Activated T-helper 2 cell treated with anti-CD3 and anti-CD28 coated beads, Interferon-gamma antibody, Interleukin-2, Interleukin-4, amounts not matched to agents 10 μg/mL and 5 μg/mL and 100 μg/mL, durations not matched to agents 14 hours and 24 hours and 36 hours (primary cell): ENCODE measurements at places on chromosomes 4 and X. TPM values are rescaled to one million over a fixed set of nuclear protein-coding genes. Genes with fewer than 3 reads are reported as not detected.

DNA sequence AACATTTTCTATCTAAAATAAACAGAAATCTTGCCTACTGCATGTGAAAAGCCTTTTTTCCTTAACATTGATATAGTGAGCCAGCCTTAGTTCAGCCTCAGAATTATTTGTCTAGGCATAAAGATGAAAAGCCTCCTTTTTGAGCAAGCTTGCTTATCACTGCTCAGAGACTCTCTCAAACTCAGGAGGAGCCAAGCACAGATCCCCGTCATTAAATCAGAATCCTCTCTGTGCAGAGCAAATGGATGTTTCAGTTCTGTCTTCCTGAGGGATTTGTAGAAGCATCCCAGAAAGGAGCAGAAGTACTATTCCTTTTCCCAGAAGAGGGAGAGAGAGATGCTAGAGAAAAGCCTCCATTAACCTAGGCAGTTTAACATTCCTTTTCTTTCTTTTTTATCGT lies 186.9 kb upstream of the LNX1 start:
- H3K27ac ChIP-seq = no peak overlapping the region
- no peaks in the 10 kb centered on the region for H3K27me3 ChIP-seq
- H3K4me3 ChIP-seq = no peak overlapping the region
- H3K4me1 ChIP-seq = no peaks in the 10 kb centered on the region

DNA sequence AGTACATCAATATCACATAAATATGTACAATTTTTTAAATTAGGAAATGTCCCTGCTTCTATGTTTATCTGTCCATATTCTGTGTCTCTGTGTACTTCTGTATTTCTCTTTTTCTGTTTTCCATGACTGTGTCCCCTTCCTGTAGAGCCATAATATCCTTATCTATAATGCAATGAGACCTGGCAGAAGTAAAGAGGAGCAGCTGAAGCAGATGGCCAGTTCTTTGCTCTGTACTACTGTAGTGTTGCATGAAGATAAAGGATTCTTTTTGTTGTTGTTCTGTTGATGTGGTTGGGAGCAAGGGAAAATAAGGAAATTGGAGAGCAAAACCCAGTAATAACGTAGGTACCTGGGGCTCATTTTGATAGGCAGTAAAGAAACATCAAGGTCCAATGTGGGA lies 301.7 kb downstream of the ADGRL3 start:
- H3K4me1 ChIP-seq = no peaks in the 10 kb centered on the region
- H3K27ac ChIP-seq = no peak overlapping the region
- H3K4me3 ChIP-seq = no peak overlapping the region
- no peak for DNase-seq
- no peaks in the 10 kb centered on the region for H3K36me3 ChIP-seq
- H3K27me3 ChIP-seq = no peaks in the 10 kb centered on the region

The HTT gene
- 65.3 and 71.9 TPM in 2 replicates for total RNA-seq

GRCh38 chr4:162164906-162165510 lies 1.2 kb upstream of the FSTL5 start:
- DNase-seq = no peak
- H3K4me1 ChIP-seq = peaks cover 2% of the 10 kb centered on the region
- H3K36me3 ChIP-seq = no peaks in the 10 kb centered on the region

DNA sequence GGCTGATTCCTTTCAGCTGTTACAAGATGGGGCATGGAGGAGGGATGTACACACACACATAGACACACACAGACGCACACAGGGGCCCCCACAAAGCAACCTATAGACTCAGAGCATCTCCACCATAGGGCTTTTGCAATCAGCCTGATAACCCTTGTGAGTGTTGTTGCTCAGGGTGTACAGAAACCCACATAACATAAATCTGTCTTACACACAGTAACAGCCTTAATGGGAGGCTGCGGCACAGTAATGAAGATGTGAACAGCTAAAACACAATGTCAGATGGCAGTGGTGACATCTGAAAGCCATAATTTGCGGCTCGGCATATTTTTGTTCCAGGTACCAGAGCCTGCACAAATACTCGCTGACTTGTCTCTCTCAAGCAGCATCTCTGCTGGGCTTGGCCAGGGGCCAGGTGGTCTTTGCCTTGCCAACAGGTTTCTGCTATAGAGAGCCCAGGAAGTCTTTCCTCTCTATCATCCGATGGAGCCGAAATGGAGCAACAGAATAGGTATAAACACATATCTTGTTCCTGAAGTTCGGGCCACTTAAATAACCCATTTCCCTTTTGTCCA lies 357.2 kb upstream of the GATB start:
- H3K27me3 ChIP-seq = peaks cover 1% of the 10 kb centered on the region
- peaks cover 11% of the 10 kb centered on the region for H3K36me3 ChIP-seq
- H3K27ac ChIP-seq = no peak overlapping the region

GRCh38 chr4:165204462-165204830 lies 2.9 kb upstream of the KLHL2 start:
- peak overlapping the region; percentile 88 for H3K27ac ChIP-seq
- H3K4me1 ChIP-seq = peaks cover 45% of the 10 kb centered on the region
- peaks cover 10% of the 10 kb centered on the region for H3K36me3 ChIP-seq
- H3K4me3 ChIP-seq = peak overlapping the region; percentile 42
- no peak for DNase-seq

DNA sequence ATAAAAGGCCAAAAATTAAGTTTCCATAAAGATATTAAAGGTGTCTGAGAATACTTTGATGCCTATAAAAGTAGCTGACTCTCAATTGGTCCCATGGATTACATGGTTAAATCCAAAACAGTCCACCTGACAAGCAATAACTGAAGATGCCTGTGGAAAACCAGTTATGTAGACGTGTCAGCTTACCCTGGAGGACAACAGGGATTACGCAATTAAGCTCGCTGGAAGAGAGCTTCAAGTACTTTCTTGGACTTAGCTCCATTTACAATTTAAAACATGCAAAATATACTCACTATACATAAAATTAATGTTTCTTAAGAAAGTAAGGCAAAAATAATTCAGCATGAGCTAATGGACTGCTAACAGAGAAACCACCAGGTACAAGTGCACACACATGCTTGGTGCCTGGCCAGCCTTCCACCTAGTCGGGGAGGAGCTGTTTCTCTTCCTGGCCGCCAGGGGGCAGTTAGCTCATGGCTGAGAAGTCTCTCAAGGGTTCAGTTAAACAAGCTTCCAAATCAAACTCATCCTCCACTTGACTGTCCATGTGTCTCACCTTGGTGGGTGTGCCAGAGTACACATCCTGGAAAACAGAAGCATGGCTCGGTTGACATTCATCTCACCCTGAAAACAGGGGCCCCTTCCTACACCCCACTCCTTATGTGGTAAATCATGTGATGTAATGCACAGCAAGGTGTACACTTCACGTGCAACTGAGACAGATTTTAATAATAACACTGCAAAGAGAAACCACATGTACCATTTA lies 9.2 kb upstream of the FAM53A start:
- peaks cover 6% of the 10 kb centered on the region for H3K4me1 ChIP-seq
- peak; percentile 68 for DNase-seq
- no peak overlapping the region for H3K4me3 ChIP-seq
- no peaks in the 10 kb centered on the region for H3K27me3 ChIP-seq

DNA sequence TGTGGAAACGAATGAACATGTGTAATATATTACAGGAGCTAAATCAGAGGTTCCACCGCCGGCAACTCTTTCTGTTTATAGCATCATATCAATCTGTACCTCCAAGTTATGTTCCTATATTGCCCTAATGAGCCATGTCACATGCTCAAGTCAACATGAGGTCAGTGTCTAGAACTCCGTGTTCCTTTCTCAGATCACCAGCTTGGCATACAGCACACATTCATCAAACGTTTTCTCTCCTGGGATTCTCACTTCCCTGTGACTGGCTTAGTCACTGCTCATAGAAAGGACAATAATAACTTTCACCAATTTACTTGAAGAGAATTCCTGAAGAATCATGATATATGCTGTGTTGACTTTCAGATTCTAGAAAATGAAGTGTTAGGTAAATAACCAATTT lies 532.0 kb upstream of the SPANXN1 start:
- no peaks in the 10 kb centered on the region for H3K36me3 ChIP-seq
- DNase-seq = no peak
- no peak overlapping the region for H3K27ac ChIP-seq
- no peaks in the 10 kb centered on the region for H3K4me1 ChIP-seq
- no peaks in the 10 kb centered on the region for H3K27me3 ChIP-seq

DNA sequence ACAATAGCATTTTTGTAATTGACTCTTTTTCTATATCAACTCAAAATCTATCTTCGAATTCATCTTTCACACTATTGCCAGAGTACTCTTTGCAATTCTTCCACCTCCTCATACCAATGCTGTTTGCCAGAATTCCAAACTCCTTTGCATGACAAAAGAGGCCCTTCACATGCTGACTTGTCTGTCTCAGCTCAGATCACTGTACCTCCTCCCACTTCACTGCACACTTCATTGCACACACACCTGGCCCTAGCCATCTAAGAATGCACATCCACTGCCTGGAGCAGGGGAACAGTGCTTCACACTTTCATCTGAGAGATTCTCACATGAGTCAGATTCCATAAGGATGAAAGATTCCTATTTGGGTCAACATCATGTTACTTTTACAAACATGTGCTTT lies 56.5 kb downstream of the PRDM5 start:
- H3K36me3 ChIP-seq = no peaks in the 10 kb centered on the region
- no peak overlapping the region for H3K4me3 ChIP-seq
- DNase-seq = no peak
- H3K27me3 ChIP-seq = peaks cover 11% of the 10 kb centered on the region
- H3K4me1 ChIP-seq = no peaks in the 10 kb centered on the region
